HepG2 (cell line): ENCODE measurements at places on chromosomes 5 and 9. TPM values are rescaled to one million over a fixed set of nuclear protein-coding genes. Genes with fewer than 3 reads are reported as not detected.

ZNF354B gene
- 6.8 and 10.3 TPM in 2 replicates for total RNA-seq

RNF44 gene
- 5.1 and 9.2 TPM in 2 replicates for total RNA-seq

GARIN3 gene
- not detected in 2 replicates for total RNA-seq

SPINK13 gene
- total RNA-seq, result not detected in 2 replicates

C9 gene
- not detected in 2 replicates for total RNA-seq

AKNA gene
- total RNA-seq, result 2.5 and 3.1 TPM in 2 replicates

STKLD1 gene
- 1.1 and 2.2 TPM in 2 replicates for total RNA-seq

CARD19 gene
- total RNA-seq, result 15.2 and 18.4 TPM in 2 replicates

ARAP3 gene
- total RNA-seq, result 0.07 TPM in 1 of 2 replicates, not detected in the other

CRHBP gene
- not detected in 2 replicates for total RNA-seq

SERF1B gene
- 47.3 and 53.5 TPM in 2 replicates for total RNA-seq

SMIM33 gene
- total RNA-seq, result not detected in 2 replicates

INSL4 gene
- not detected in 2 replicates for total RNA-seq

PKN3 gene
- total RNA-seq, result 8.3 and 13.2 TPM in 2 replicates

- DNase-seq, result no peak
- no peaks in the 10 kb centered on the region for H3K27me3 ChIP-seq
- no peaks in the 10 kb centered on the region for H3K4me1 ChIP-seq
- no peaks in the 10 kb centered on the region for H3K36me3 ChIP-seq
These were observed 203.1 kb upstream of the ANKH start for GRCh38 chr5:15074651-15075050.

DNA sequence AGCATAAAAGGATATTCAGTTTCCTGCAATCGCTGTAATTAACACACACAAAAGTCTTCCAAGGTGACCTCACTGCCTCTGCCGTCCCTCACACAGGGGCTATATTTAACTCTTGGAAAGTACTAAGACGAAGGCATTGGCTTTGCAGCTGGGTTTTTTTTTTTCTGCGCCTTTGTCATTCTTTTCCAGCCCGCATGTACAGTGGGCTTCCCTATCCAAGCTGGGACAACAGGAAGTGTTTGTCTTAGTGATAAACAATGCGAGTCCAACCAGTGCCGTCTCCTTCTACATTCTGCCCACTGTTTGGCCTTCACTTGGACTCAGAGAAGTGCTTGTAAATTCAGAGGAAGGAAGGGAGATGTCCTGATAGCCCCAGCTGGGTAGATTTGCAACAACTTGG is 17.6 kb downstream of the AFAP1L1 start:
- H3K4me1 ChIP-seq, result no peaks in the 10 kb centered on the region
- no peak overlapping the region for H3K4me3 ChIP-seq
- no peaks in the 10 kb centered on the region for H3K27me3 ChIP-seq
- no peak for DNase-seq
- H3K36me3 ChIP-seq, result no peaks in the 10 kb centered on the region

DNA sequence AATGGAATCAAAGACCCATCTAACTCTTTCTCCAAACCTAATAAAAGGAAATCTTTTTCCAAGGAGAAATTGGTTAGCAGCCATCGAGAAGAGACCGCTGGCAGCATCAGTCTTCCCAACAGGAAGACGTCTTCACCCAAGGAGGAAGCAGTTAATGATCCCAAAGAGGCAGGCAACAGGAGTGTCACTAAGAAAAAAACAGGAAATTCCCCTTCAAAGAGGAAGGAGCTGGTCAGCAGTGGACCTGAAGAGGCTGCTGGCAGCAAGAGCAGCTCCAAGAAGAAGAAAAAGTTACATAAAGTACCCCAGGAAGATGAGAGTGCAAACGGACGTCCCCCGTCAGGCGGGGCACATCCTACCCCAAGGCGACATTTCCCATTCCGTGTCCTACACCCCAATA is 143.7 kb downstream of the ELAVL2 start:
- no peak overlapping the region for H3K27ac ChIP-seq
- H3K4me3 ChIP-seq, result no peak overlapping the region
- no peaks in the 10 kb centered on the region for H3K36me3 ChIP-seq
- no peak for DNase-seq
- no peaks in the 10 kb centered on the region for H3K4me1 ChIP-seq

GRCh38 chr5:177452688-177453638 is 6.3 kb downstream of the PRR7 start:
- no peak for DNase-seq
- H3K4me3 ChIP-seq, result peak overlapping the region; percentile 87; the same call in 1 of the 2 replicates
- 0 out of 2 replicates have a peak, but pooled peaks cover 3% of the 10 kb centered on the region for H3K36me3 ChIP-seq

GRCh38 chr9:91177081-91177480 is 184.6 kb downstream of the AUH start:
- no peaks in the 10 kb centered on the region for H3K36me3 ChIP-seq
- H3K4me1 ChIP-seq, result peaks cover 10% of the 10 kb centered on the region
- H3K27me3 ChIP-seq, result no peaks in the 10 kb centered on the region
- H3K4me3 ChIP-seq, result no peak overlapping the region
- H3K27ac ChIP-seq, result no peak overlapping the region
- DNase-seq, result no peak

- no peaks in the 10 kb centered on the region for H3K36me3 ChIP-seq
- peak; percentile 64 for DNase-seq
- H3K4me3 ChIP-seq, result no peak overlapping the region
- peaks cover 11% of the 10 kb centered on the region for H3K4me1 ChIP-seq
- no peaks in the 10 kb centered on the region for H3K27me3 ChIP-seq
- H3K27ac ChIP-seq, result no peak overlapping the region
These were observed 163.9 kb downstream of the CEMIP2 start for GRCh38 chr9:71604197-71605063.

DNA sequence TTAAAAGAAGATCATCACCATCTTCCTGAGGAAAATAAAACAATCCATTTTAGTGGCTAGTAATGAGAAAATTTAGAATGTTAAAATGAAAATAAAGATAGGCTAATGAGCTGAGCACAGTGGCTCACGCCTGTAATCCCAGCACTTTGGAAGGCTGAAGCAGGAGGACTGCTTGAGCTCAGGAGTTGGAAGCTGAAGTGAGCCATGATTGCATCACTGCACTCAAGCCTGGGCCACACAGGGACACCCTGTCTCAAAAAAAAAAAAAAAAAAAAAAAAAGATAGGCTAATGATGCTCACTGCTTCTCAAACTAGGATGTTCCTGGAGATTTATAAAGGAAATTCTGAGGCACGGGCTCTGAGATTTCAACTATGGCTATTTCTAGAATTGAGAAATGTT is 50.3 kb downstream of the CPLANE1 start:
- DNase-seq, result no peak
- no peaks in the 10 kb centered on the region for H3K36me3 ChIP-seq
- H3K4me3 ChIP-seq, result no peak overlapping the region
- no peaks in the 10 kb centered on the region for H3K27me3 ChIP-seq

- no peak for DNase-seq
- no peaks in the 10 kb centered on the region for H3K4me1 ChIP-seq
- H3K27ac ChIP-seq, result no peak overlapping the region
These were observed 3.5 kb upstream of the KCNN2 start for GRCh38 chr5:114358329-114358728.

DNA sequence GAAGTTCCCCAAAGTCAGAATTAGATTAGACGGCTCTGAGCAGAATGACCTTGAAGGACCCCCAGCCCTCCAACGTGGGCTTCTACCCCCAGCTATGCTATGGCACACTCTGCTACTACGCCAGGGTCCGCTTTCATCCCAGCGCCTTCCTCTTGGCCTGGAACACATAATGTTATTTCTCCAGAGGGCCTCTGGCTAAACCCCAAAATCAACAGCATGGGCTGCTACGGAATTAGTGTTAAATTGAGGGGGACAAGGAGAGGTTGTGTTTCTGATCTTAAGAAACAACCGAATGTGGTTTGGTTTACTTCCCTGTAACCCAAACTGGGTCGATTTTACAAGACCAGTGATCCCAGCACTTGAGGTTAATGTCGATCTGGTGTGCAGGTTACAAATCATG is 97.1 kb downstream of the ZNF618 start:
- no peaks in the 10 kb centered on the region for H3K36me3 ChIP-seq
- no peak overlapping the region for H3K27ac ChIP-seq
- DNase-seq, result no peak
- H3K4me1 ChIP-seq, result no peaks in the 10 kb centered on the region

GRCh38 chr5:176943816-176944215 is 44.7 kb upstream of the HK3 start:
- no peaks in the 10 kb centered on the region for H3K4me1 ChIP-seq
- no peak overlapping the region for H3K27ac ChIP-seq
- no peak overlapping the region for H3K4me3 ChIP-seq
- no peaks in the 10 kb centered on the region for H3K27me3 ChIP-seq
- DNase-seq, result no peak
- H3K36me3 ChIP-seq, result peaks cover 66% of the 10 kb centered on the region

DNA sequence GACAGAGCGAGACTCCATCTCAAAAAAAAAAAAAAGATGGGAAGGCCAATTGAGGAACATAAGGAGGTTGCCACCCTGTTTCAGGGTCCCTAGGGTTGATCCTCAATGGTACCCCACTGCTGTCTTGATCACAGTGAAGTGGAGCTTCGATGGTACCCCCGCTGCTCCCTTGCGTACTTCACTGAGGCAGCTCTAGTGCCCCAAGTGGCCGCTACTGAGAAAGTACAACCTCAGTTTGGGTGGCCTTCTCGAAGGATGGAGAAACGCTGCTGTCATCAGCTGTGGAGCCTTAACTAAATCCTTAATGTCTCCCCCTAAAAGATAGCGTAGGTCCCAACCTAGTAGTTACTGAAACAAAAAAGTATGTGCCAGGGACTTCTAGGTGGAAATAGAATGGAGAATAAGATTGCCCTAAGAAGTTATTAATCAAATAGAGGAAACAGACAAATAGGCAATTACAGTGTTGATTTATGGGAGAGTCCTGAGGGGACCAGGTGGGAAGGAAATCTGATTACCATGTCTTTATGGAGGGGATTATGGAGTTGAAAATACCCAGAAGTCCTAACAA is 6.3 kb downstream of the TESK1 start:
- H3K36me3 ChIP-seq, result peaks cover 3% of the 10 kb centered on the region
- H3K4me3 ChIP-seq, result no peak overlapping the region
- DNase-seq, result peak; percentile 17
- H3K4me1 ChIP-seq, result peaks cover 8% of the 10 kb centered on the region
- H3K27me3 ChIP-seq, result peaks cover 28% of the 10 kb centered on the region; the same call in 2 of the 3 replicates
- H3K27ac ChIP-seq, result no peak overlapping the region

DNA sequence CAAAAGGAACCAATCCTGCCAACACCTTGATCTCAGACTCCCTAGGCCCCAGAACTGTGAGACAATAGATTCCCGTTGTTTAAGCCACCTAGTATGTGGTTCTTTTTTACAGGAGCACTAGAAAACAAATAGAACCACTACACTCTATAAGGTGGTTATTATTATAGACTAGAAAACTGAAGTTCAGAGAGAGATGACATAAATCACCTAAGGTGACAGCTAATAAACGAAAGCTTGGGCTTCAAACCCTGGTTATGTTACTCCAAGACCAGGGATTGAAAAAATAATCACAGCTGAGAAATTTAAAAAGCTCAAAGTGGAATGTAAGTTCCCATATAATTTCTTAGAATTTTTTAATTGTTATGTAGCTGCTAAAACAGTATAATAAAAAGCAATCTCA is 716.2 kb upstream of the DMAC1 start:
- DNase-seq, result no peak
- no peak overlapping the region for H3K27ac ChIP-seq
- no peak overlapping the region for H3K4me3 ChIP-seq

- H3K4me1 ChIP-seq, result no peaks in the 10 kb centered on the region
- H3K4me3 ChIP-seq, result no peak overlapping the region
- H3K36me3 ChIP-seq, result no peaks in the 10 kb centered on the region
- H3K27me3 ChIP-seq, result peaks cover 14% of the 10 kb centered on the region; the same call in 2 of the 3 replicates
- no peak overlapping the region for H3K27ac ChIP-seq
These were observed 133.8 kb upstream of the SLC24A2 start for GRCh38 chr9:19922476-19923118.

DNA sequence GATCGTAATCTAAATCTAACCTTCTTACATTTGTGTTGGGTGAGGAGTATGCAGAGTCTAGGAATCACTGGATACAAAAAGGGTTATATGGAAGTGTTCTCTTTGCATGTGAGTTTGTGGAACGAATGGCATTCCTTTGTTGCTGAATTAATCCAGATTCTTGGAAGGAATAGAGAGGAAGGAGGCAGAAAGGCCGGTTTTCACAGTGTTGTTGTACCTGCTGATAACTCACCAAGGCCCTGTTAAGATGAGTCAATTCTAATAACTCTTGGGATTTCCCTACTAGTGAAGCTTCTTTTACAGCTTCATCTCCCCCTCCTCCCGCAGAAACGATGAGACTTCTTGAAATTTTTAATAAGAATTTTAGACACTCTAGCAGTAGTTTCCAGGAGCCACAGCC is 84.0 kb downstream of the ZSWIM6 start:
- no peaks in the 10 kb centered on the region for H3K36me3 ChIP-seq
- H3K4me3 ChIP-seq, result no peak overlapping the region
- no peaks in the 10 kb centered on the region for H3K27me3 ChIP-seq
- DNase-seq, result no peak
- H3K27ac ChIP-seq, result no peak overlapping the region

- H3K4me1 ChIP-seq, result peaks cover 40% of the 10 kb centered on the region
- H3K27me3 ChIP-seq, result no peaks in the 10 kb centered on the region; the same call in 2 of the 3 replicates
- H3K36me3 ChIP-seq, result no peaks in the 10 kb centered on the region
- H3K27ac ChIP-seq, result peak overlapping the region; percentile 60
- H3K4me3 ChIP-seq, result peak overlapping the region; percentile 99
These were observed 806 bp upstream of the CDC42SE2 start for GRCh38 chr5:131262953-131263541.

DNA sequence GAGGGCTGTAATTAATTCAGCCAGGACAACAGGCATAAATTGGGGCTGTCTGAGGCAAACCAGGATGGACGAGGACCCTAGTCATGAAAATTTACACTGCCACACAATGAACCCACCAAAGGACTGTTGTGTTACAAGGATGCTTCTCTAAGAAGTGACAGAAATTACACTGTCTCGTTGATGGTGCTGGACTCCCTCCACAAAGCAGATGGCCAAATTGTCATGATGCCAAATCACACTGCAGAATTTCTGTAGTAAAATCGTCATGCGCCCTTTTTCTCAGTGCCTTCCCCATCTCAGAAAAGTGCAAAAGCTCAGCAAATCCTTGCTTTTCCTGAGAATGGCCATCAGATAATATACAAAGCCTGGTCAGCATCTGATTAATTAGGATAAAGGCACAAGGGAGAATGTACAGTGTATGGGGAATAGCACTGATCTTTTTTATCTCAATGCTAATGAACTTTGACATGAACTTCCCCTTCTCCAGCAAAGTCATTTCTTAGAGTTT is 545.8 kb downstream of the CSNK1G3 start:
- no peak for DNase-seq
- H3K27me3 ChIP-seq, result no peaks in the 10 kb centered on the region
- H3K27ac ChIP-seq, result no peak overlapping the region
- no peaks in the 10 kb centered on the region for H3K4me1 ChIP-seq
- H3K4me3 ChIP-seq, result no peak overlapping the region
- no peaks in the 10 kb centered on the region for H3K36me3 ChIP-seq

- no peak overlapping the region for H3K27ac ChIP-seq
- no peak overlapping the region for H3K4me3 ChIP-seq
- DNase-seq, result no peak
- H3K36me3 ChIP-seq, result no peaks in the 10 kb centered on the region
These were observed 482 bp downstream of the OR13J1 start for GRCh38 chr9:35869621-35870216.

GRCh38 chr5:175743676-175744210 is 85.9 kb downstream of the HRH2 start:
- no peaks in the 10 kb centered on the region for H3K36me3 ChIP-seq
- H3K27ac ChIP-seq, result no peak overlapping the region
- H3K4me1 ChIP-seq, result peaks cover 11% of the 10 kb centered on the region; the same call in 1 of the 2 replicates
- H3K27me3 ChIP-seq, result no peaks in the 10 kb centered on the region; the same call in 1 of the 2 replicates
